ENCODE measurements at places on chromosomes 13 and 19.

DNA sequence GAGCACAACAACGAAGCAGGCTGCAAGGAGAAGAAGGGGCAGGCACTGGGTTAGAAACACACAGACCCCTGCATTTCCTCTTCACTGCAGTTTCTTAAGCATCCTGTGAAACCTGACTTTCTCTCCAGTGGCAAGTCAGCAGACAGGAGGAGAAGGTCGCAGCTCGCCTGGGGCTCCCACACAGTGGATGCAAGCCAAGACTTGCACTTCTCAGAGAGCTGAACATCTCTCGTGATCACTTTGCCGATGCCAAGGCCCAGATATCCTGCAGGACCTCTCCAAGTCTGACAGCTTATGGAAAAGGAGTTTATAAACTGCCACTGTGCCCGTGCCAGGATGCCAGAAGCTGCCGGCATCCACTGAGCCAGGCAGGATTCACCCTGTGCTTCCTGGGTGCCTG lies 18.4 kb downstream of the TMEM272 start:
- DNase-seq, result peak; percentile 72

GRCh38 chr19:2266183-2266993 lies 10.2 kb upstream of the JSRP1 start:
- peak; percentile 43 for DNase-seq

- DNase-seq, result no peak
Observed at GRCh38 chr13:29421118-29421517, 174.4 kb downstream of the SLC7A1 start.

- no peak for DNase-seq
Observed at GRCh38 chr19:19480688-19481087, 34.7 kb downstream of the TSSK6 start.

GRCh38 chr19:7540761-7541474 lies 5.4 kb downstream of the PNPLA6 start:
- no peak for DNase-seq

DNA sequence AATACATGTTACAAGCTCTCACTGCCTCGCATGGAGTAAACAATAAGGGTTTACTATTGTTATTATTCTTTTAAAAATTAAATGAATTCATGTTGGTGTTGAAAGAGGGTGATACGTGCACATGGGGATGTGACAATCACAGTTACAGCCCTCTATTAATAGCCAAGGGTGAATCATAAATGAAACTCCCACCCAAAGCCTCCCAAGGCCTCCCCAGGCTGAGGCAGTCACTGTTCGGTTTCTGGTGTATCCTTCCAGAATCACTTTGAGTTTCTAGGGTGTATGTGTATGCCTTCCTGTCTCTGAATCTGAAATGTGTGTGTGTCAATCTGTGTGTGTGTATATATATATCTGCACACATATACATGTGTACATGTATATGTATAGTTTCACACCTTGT lies 73.4 kb downstream of the AKAP11 start:
- no peak for DNase-seq

DNA sequence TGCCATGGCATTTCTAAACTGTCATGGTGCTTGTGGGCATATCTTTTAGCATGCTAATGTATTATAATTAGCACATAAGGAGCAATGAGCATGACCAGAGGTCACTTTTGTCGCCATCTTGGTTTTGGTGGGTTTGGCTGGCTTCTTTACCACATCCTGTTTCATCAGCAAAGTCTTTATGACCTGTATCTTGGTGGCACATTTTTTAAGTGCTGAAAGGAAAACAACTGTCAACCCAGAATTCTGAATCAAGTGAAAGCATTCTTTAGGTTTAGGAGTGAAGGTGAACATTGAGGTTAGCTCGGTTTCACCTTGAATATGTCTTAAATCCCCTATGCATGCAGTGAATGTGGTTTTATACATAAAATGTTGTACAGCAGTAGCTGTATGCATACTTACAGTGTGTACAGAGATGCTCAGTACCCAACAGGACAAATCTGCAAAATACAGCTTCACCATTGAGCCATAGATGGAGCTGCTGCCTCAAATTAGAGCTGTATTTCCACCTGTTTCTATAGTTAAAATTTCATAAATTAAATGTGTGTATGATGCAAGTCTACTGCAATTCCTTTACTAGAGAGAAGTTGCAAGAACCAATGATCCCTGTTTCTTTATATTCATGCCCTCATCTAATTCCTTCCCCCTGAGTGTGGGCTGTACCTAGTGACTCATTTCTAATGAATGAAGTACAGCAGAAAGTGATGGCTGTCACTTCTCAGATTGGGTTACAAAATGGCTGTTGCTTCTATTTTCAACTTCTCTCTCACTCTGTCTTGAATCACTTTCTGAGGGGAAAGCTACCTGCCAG lies 25.2 kb upstream of the IGSF23 start:
- DNase-seq, result peak; percentile 38

DNA sequence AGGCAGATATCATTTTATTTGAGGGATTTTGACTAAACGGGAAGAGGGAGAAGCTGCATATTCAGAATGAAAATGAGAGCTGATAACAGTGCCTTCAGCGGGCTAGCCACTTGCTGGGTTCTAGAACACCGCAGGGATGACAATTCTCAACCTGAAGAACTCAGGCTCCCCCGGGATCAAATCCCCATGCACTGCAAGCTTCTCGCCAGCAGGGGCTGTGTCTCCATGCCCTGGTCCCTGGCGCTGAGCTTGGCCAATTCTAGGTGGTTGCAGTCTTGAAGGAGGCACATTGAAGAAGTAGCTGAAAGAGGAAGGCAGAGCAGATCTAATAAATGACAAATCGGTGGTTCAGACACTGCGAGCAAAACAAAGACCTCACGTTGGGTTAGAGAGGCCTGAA lies 128.7 kb downstream of the UQCRFS1 start:
- peak; percentile 20 for DNase-seq

DNA sequence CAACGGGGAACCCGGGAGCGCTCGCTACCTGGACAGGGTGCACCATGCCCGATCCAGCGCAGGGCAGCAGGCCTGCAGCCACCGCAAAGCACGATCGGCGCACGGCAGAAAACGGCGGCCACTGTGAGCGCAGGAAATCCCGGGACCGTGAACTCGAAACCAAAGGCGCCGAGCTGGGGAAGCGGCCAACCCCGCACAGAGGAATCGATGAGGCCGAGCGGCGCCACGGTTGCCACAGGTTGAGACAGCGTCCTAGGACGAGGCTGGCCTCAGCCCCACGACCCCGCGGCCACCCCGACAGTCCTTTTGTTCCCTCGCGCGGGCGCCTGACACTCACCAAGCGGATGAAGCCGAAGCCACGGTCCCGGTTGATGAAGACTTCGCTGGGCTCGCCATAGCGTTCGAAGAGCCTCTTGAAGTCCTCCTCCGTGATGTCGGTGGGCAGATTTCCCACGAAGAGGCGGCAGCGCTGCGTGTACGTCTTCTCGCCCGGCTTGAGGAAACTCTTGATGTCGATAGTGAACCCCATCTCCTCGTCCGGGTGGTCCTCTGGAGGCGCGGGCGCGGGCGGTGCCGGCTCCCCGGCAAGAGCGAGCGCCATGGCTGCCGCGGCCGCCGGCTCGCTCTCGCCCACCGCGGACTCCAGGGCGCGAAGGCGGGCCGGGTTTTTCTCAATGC lies 557 bp downstream of the PSPC1 start:
- DNase-seq, result no peak

DNA sequence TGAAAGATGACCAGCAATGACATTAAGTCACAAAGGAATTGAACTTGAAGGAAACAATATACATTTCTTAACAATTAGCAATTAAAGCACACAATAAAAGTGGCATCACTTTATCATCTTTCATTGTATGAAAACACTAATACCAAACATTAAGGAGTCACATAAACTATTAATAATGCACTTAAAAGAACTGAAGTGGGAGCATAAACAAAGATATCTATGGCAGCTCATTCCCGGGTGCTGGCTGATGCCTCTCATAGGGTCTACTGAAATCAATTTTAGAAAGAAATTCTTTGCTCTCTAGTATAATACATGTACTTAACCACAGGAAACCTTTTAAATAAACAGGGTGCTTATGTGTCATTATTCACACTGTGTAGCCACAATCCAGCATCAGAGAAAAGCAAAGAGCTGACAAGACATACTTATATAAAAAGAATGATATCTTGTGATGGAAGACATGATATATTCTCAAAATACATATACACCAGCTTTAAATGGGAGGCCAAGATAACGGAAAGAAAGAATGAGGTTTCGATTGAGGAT lies 1207.8 kb downstream of the EFNB2 start:
- DNase-seq, result no peak

GRCh38 chr13:30577401-30577852 lies 40.3 kb upstream of the USPL1 start:
- peak; percentile 32 for DNase-seq

DNA sequence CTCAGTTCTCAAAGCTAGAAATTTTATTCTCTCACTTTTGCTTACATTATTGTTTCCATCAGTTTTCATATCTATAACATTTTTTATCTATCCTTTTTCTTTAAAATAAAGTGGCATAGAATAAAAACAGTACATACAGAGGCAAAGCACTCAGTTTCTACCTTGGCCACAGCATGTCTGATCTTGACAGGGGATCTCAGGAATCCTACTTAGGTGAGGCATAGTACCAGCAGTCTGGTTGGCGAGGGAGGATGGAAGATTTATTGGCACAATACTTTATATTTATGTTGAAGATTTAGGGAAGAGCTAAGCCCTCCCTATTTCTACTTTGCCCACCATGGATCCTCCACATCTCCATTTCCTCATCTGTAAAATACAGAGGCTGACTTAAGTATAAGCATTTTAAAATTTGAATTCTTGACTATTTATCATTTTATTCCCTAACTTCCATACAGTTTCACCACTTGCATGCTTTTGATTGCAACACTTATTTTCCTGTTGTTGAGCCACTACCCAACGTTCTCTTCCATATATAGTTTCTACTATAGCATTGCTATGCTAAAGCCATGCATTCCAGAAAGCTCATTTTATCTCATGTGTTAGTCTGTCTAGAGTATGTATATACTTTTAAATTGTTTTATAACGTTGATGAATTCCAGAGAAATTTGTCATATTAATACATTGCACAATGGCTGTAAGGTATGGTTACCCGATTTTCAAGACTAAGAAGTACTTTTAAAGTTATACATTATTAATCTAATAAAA lies 506.7 kb downstream of the KCTD12 start:
- DNase-seq, result no peak

GRCh38 chr19:2288818-2289713 lies 7.1 kb upstream of the PEAK3 start:
- DNase-seq, result no peak

- DNase-seq, result no peak
Observed at GRCh38 chr19:9296336-9296735, 13.3 kb downstream of the ZNF699 start.

GRCh38 chr13:31133621-31134020 lies 28.1 kb downstream of the HSPH1 start:
- DNase-seq, result no peak

DNA sequence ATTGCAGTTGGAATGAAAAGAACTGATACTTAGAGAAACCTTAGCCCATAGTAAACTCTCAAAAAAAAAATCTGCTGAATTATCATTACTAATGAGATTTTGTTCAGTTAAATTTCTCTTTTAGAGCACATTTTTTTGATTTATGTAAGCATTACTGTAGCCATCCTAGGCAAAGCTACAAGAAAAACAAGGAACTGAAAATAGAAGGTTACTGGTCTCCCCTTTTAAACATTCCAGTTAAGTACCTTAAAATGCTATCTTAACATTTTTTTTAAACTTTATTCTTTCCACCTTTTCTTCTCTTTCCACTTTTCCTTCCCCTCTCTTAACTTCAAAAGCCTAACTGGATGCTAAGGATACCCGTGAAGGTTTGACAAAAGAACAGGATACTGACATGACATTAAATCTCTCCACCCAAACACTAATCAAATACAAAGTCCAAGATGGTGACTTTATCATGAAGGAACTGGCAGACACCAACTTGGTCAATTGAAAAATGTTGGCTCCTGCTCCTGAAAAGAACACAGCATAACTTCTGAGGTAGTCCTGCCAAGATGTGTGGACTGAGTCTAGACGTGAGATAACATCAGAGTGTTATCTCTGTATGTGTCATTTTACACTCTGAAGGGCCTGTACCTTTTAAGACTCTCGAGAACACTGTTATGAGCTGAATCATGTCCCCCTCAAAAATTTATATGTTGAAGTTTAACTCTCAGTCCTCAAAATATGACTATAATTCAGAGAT lies 29.5 kb upstream of the SACS start:
- DNase-seq, result no peak

DNA sequence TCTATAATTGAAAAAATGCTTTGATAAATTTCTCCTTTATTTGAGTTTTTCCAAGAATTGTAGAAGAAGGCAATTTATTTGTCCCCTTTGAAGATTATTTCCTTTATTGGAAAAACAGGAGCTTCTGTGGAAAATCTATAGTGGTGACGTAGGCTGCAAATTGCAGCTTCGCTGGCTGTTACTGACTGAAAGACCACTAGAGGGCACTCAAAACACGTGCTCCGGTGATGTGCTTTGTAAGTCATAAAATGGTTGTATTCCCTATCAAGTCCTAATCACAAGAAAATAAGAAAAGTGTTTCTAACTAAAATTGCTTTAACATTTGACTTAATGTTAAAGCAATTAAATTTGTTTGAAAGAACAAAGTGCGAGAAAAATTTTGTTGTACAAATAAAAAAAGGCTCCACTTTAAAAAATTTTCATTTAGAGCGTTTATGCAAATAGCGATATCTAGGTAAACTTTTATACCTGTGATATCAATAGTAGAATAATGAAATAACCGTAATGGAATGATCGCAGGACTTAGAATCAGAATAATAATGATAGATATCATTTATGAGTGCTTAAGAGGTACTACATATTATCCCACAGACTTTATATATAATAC lies 638.2 kb upstream of the SPRY2 start:
- DNase-seq, result peak; percentile 59

- no peak for DNase-seq
Observed at GRCh38 chr13:110268061-110268460, 38.9 kb downstream of the COL4A1 start.

- no peak for DNase-seq
Observed at GRCh38 chr13:111947876-111948275, 119.1 kb upstream of the SOX1 start.

DNA sequence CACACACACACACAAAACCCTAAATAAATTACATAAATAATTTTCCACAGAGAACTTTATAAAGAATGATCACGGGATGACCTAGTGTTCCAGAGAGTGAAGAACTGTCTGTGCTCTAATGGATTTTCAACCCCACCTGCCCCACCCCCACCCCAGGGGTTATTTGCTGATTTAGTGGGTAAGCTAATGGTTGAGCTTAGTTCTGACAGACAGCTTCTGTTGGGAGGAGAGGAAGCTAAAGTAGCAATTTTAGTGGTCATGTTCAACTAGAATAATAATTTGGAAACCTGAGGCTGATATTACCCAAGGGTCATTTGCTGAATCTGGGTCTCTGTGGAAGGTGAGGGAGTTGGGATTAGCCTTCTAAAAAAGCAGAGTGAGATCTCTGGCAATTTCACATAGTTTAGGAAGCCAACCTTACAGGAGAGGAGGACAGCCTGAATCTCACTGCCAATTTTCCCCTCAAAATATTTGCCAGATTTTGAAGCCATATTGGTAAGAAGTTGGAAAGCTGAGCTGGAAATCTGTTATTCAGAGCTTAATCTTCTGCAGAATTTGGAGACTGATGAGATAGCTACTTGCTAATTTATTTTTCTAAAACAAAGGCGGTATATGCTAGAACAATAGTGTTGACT lies 68.7 kb downstream of the POSTN start:
- no peak for DNase-seq
